Left renal pelvis (tissue), 4 donors: ENCODE measurements at places on chromosomes 7 and 10.

- no peak for DNase-seq
Observed at GRCh38 chr10:29925771-29926692, 133.4 kb downstream of the JCAD start.

DNA sequence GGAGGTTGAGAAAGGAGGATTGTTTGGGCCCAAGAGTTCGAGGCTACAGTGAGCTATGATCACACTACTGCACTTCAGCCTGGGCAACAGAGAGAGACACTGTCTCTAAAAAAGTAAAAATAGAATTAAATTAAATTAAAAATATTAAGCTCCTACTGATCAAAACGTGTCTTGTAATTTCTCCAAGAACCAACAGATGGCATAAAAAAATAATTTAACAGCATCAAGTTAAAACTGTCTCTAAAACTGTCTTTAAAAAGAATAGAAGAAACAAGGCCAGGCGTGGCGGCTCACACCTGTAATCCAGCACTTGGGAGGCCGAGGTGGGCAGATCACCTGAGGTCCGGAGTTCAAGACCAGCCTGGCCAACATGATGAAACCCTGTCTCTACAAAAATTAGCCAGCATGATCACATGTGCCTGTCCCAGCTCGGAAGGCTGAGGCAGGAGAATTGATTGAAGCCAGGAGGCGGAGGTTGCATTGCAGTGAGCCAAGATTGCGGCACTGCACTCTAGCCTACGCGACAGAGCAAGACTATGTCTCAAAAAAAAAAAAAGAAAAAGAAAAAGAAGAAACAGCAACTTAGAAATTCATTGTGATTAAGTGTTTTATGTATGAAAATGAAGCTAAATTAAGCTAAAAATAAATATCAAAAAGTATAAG is 24.5 kb downstream of the MTPAP start:
- DNase-seq: no peak

GRCh38 chr10:21534604-21535493 is 817 bp downstream of the MLLT10 start:
- no peak for DNase-seq

GRCh38 chr7:79403451-79403850 is 50.0 kb downstream of the MAGI2 start:
- no peak for DNase-seq

DNA sequence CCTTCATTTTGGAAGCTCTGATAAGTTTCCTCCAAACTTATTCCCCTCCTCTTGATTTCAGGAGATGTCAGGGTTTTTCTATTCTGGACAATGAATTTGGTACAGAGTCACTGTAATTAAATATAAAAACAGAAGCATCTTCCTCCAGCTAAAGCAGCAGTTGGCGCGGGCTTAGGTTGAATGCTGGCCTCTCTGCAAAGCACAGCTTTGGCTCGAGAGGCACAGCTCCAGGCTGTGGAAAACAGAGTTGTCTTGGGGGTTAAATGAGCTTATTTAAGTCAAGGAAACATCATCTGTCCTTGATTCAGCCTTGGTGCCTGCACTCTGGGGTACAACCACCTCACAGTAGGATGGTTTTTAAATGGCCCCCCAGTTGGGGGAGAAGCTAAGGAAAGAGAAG is 35.0 kb upstream of the PDCD4 start:
- DNase-seq: no peak

DNA sequence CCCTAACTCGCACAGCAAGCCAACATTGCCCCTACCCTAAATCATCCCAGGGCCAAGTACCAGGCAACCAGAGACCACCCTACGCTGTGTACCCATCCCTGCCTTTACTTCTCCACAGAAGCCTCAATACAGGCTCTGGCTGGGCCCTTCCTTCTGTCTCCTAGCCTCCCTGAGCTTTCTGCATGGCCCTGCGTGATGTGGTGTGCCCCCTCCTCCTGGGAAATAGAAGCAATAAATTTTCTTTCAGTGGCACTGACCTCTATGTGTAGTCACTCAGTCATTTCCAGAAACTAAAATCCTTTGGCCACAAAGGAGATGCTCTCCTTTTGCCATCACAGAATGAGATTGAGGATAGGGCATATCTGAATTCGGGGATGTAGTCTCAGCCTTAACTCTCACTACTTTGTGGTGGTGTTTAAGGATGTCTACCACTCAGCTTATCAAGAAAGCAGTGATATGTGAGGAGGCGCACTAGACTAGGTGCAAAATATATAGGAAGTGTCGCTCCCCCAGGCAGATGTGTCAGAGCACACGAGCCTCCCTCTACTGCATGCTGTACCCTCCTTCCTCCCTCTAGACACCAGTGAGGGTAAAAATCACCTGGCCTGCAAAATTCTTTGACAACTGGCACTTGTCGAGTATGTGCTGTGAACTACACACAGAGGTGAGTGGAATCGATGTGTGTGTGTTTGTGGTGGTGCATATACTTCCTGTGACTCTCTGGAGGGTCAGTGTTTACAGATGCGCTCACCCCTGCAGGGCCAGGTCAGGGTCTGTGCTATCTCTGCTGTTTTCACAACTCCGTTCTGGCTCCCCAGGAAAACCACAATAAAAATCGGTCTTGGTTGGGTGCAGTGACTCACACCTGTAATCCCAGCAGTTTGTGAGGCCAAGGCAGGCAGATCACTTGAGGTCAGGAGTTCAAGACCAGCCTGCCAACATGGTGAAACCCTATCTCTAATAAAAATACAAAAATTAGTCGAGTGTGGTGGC is 825.9 kb upstream of the IGFBP3 start:
- no peak for DNase-seq

GRCh38 chr10:88004451-88004850 is 141.0 kb downstream of the PTEN start:
- DNase-seq: no peak

DNA sequence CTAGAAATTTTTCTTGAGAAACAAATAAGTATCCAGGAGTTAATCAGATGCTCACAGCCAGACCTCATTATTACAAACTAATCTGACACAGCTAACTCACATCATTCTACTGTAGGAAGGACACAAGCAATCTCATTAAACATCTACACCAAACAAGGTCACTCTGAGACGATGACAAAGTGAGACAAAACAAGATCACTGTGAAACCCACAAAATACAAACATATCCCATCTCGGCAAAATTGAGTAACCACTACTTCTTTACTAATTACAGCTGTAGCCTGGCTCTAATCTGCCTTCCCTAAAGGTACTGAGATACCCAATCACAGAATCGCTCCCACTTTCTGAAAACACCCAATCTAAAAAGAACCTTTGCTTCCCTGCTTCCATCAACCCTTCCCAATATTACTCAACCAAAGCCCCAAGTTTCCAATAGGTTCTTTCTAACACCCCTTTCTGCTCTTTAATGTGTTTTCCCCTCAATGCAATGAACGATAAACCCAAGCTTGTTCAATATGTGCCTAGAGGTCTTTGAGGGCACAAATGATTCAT is 26.9 kb downstream of the CCDC6 start:
- no peak for DNase-seq
